Activated T-helper 1 cell treated with anti-CD3 and anti-CD28 coated beads, Interleukin-12 subunit alpha, Interleukin-12 subunit beta, Interleukin-2, Interleukin-4 antibody, amounts not matched to agents 30 ng/mL and 10 ng/mL and 1 ng/mL, durations not matched to agents 14 hours and 24 hours and 36 hours (primary cell): ENCODE measurements at places on chromosomes 1 and 21. TPM values are rescaled to one million over a fixed set of nuclear protein-coding genes. Genes with fewer than 3 reads are reported as not detected.

GRCh38 chr1:225655509-225656258, 2.8 kb upstream of the ENAH start:
- no peak overlapping the region for H3K27ac ChIP-seq
- no peaks in the 10 kb centered on the region for H3K36me3 ChIP-seq
- H3K4me3 ChIP-seq, result no peak overlapping the region
- H3K4me1 ChIP-seq, result peaks cover 16% of the 10 kb centered on the region
- DNase-seq, result no peak

DNA sequence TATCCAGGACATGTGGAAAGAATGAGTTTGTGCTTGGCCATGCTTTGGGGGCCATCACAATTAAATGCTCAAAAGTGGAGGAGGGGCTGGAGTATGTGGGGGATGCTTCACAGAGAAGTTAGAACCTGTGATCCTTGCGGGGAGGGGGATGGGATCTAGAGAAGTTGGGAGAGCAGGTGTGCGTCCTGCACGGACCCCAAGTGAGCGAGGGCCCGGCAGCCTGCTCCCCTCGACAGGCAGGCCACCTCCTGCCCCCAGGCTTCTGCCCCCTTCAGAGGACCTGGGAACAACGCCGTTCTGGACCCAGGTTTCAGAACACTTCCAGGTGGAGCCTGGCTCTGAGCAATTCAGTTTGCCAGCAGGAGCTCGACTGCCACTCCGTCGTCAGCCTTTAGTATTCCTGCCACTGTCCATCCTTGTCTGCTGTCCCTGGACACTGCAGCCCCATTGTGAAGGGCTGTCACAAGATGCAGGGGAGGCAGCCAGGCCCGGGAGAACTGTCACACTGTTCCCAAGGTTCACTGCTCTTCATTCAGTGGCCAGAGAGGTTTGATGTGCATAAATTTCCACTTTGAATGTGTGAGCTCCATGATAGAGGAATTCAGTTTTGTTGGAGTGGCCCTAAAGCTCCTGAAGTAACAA, 112.2 kb downstream of the DHRS3 start:
- H3K4me3 ChIP-seq, result no peak overlapping the region
- H3K4me1 ChIP-seq, result peaks cover 38% of the 10 kb centered on the region
- no peaks in the 10 kb centered on the region for H3K27me3 ChIP-seq
- no peak overlapping the region for H3K27ac ChIP-seq

The EFNA1 gene
- total RNA-seq, result not detected in 2 replicates

The KLF17 gene
- total RNA-seq, result not detected in 2 replicates

The TFF3 gene
- total RNA-seq, result not detected in 2 replicates

GRCh38 chr1:147241934-147242448, 493 bp upstream of the CHD1L start:
- no peaks in the 10 kb centered on the region for H3K27me3 ChIP-seq
- H3K36me3 ChIP-seq, result peaks cover 12% of the 10 kb centered on the region
- no peak for DNase-seq
- peaks cover 37% of the 10 kb centered on the region for H3K4me1 ChIP-seq

DNA sequence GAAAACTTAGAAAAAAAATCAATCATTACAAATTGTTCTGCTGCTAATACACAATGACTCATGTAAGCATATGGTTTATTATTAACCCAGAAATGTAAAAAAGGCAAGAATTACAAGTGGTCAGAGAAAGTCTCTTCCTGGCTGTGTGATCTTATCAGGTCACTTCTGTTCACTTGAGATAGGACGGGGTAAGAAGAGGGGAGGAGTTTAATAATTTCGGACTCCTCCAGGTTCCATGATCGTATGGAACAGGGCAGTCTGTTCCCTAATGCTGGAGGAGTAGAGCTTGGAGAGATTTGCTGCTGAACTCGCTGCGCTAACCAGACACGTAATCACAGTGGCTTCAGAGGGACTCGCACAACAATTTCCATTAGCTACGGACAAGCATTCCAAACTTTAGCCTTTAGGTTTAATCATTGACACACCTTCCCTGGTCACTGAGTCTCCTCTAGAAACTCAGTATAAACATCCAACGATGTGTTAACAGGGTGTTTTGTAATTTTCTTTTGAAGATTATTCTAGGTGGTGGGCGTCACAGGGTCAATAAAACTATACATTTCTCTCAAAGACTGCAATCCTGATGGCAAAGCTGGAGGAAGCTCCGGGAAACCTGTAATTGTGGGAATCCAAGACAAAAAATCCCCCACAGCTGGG, 1.3 kb downstream of the CRYZ start:
- no peak for DNase-seq
- H3K27ac ChIP-seq, result no peak overlapping the region
- H3K36me3 ChIP-seq, result peaks cover 6% of the 10 kb centered on the region
- H3K4me3 ChIP-seq, result peak overlapping the region; percentile 34

- peaks cover 8% of the 10 kb centered on the region for H3K4me1 ChIP-seq
- no peaks in the 10 kb centered on the region for H3K36me3 ChIP-seq
- DNase-seq, result no peak
- H3K27me3 ChIP-seq, result peaks cover 8% of the 10 kb centered on the region
Measured at GRCh38 chr21:25862596-25862995, 127.8 kb downstream of the GABPA start.

The E2F2 gene
- 32.0 and 33.5 TPM in 2 replicates for total RNA-seq

The VASH2 gene
- 0.10 and 0.39 TPM in 2 replicates for total RNA-seq

The PGLYRP4 gene
- not detected in 2 replicates for total RNA-seq

The CZIB gene
- total RNA-seq, result 43.6 and 45.2 TPM in 2 replicates

GRCh38 chr1:217569021-217569420, 61.9 kb downstream of the GPATCH2 start:
- H3K27me3 ChIP-seq, result no peaks in the 10 kb centered on the region
- no peak overlapping the region for H3K27ac ChIP-seq
- H3K4me1 ChIP-seq, result no peaks in the 10 kb centered on the region
- DNase-seq, result no peak
- no peaks in the 10 kb centered on the region for H3K36me3 ChIP-seq

DNA sequence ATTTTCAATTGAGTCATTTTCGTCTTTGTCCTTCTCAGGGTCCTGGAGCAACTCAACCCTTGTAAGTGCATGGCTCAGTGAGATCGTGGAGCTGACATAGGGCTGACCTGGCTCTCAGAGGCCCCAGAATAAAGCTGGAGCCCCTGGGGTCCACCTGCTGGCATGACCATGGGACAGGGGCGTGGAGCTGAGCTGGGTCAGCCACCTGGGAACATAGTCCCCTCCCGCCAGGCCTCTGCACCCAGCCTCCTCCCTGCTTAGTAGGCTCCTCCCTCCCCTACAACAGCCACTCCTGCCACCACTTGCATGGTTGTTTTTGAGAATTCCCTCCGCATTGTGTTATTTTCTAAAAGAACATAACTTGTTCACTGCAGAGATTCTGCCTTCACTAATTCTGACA, 3.1 kb upstream of the RIPK4 start:
- DNase-seq, result no peak
- H3K4me1 ChIP-seq, result peaks cover 23% of the 10 kb centered on the region
- peaks cover 58% of the 10 kb centered on the region for H3K27me3 ChIP-seq
- H3K4me3 ChIP-seq, result no peak overlapping the region
- no peaks in the 10 kb centered on the region for H3K36me3 ChIP-seq

DNA sequence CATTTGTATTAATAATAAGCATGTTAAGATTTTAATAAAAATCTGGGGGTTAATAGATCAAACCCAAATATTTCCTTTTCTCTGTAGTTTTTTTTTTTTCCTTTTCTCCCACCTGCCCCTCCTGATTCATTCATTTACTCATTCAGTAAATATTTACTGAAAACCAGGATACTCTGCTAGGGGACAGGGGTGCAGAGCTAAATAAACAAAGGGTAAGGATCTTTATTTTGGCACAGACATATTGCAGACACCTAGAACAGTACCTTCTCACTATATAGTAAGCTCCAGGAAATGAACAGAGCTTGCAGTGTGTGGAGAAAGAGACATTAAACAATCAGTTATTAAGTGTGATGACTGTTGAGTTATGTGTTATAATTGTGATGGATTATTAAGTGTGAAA, 60.9 kb downstream of the AK5 start:
- H3K27me3 ChIP-seq, result no peaks in the 10 kb centered on the region
- H3K4me1 ChIP-seq, result peaks cover 2% of the 10 kb centered on the region
- H3K4me3 ChIP-seq, result no peak overlapping the region
- DNase-seq, result no peak
- H3K27ac ChIP-seq, result no peak overlapping the region

The NR1I3 gene
- total RNA-seq, result not detected in 2 replicates

The RIMKLA gene
- total RNA-seq, result 3.3 and 4.8 TPM in 2 replicates

- H3K27me3 ChIP-seq, result no peaks in the 10 kb centered on the region
- H3K4me1 ChIP-seq, result peaks cover 77% of the 10 kb centered on the region
- peak overlapping the region; percentile 20 for H3K27ac ChIP-seq
Measured at GRCh38 chr1:84971957-84972356, 25.0 kb downstream of the MCOLN2 start.

The LINGO4 gene
- total RNA-seq, result 0.07 and 0.10 TPM in 2 replicates

- H3K4me3 ChIP-seq, result peak overlapping the region; percentile 56
- peaks cover 32% of the 10 kb centered on the region for H3K4me1 ChIP-seq
- no peaks in the 10 kb centered on the region for H3K27me3 ChIP-seq
- peak overlapping the region; percentile 79 for H3K27ac ChIP-seq
- H3K36me3 ChIP-seq, result peaks cover 20% of the 10 kb centered on the region
Measured at GRCh38 chr1:243598433-243598832, 251.6 kb downstream of the AKT3 start.

The SGIP1 gene
- not detected in 2 replicates for total RNA-seq

- peaks cover 69% of the 10 kb centered on the region for H3K27me3 ChIP-seq
- H3K4me1 ChIP-seq, result peaks cover 20% of the 10 kb centered on the region
- DNase-seq, result no peak
- H3K36me3 ChIP-seq, result no peaks in the 10 kb centered on the region
- H3K27ac ChIP-seq, result no peak overlapping the region
Measured at GRCh38 chr21:41763398-41763931, 3.4 kb downstream of the RIPK4 start.

The SPATA6 gene
- total RNA-seq, result 0.91 and 1.0 TPM in 2 replicates

GRCh38 chr1:203504400-203505250, 10.7 kb downstream of the OPTC start:
- peaks cover 9% of the 10 kb centered on the region for H3K27me3 ChIP-seq
- H3K4me1 ChIP-seq, result peaks cover 8% of the 10 kb centered on the region
- no peak overlapping the region for H3K27ac ChIP-seq
- H3K4me3 ChIP-seq, result no peak overlapping the region
- H3K36me3 ChIP-seq, result no peaks in the 10 kb centered on the region

The SAMD11 gene
- total RNA-seq, result not detected in 2 replicates

The C8B gene
- total RNA-seq, result not detected in 2 replicates

DNA sequence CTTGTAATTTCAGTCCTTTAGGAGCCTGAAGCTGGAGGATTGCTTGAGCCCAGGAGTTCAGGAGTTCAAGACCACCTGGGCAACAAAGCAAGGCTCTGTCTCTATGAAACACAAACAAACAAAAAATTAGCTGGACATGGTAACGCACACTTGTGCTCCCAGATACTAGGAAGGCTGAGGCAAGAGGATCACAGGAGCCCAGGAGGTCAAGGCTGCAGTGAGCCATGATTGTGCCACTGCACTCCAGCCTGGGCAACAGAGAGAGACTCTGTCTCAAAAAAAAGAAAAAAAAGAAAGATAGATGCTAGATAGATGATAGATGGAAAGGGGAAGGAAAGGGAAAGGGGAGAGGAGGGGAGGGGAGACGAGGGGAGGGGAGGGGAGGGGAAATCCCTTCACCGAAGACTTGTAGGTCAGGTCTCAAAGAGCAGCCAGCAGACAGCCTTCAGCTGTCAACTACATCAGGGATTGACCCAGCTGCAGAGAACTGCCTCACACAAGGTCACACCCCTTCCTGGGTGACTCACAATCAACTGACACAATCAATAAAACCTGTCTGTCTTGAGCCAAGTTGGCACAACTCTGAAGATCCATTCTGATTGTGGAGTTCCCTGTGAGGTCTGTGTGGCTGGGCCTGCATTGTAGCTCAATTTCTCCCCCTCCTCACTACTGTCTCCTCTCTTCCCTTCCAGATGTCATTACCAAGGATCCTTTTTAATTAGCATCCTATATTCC, 200.6 kb downstream of the RGS7 start:
- H3K27me3 ChIP-seq, result no peaks in the 10 kb centered on the region
- H3K4me3 ChIP-seq, result no peak overlapping the region
- no peak overlapping the region for H3K27ac ChIP-seq
- H3K4me1 ChIP-seq, result no peaks in the 10 kb centered on the region
- H3K36me3 ChIP-seq, result no peaks in the 10 kb centered on the region
- DNase-seq, result no peak

The EIF4G3 gene
- total RNA-seq, result 67.5 and 69.3 TPM in 2 replicates
